Mammary epithelial cell (primary cell): ENCODE measurements at places on chromosomes 3 and 15. TPM values are rescaled to one million over a fixed set of nuclear protein-coding genes. Genes with fewer than 3 reads are reported as not detected.

Gene GUCA1C
- not detected in 2 replicates for total RNA-seq

Gene SPINK8
- total RNA-seq: not detected in 2 replicates

Gene DUOX2
- 0.33 TPM for total RNA-seq

Gene SKOR1
- total RNA-seq: 0.27 TPM in 1 of 2 replicates, not detected in the other

Gene ANO10
- total RNA-seq: 41.3 TPM

Gene GOLGA6A
- not detected in 2 replicates for total RNA-seq

Gene ZIC4
- 0.17 TPM for total RNA-seq

Gene NAALADL2
- 0.73 and 0.86 TPM in 2 replicates for total RNA-seq

Gene INAFM2
- 28.0 TPM for total RNA-seq

Gene SOX14
- total RNA-seq: not detected

Gene LAMB2
- 233 and 262 TPM in 2 replicates for total RNA-seq

Gene BMF
- 2.2 TPM for total RNA-seq

Gene XCR1
- not detected for total RNA-seq

Gene ERC2
- total RNA-seq: 1.5 TPM

Gene TTLL13
- total RNA-seq: 0.21 TPM in 1 of 2 replicates, not detected in the other

Gene CP
- total RNA-seq: not detected

Gene ZNF385D
- total RNA-seq: 3.2 TPM

Gene PRKCD
- 16.0 and 37.2 TPM in 2 replicates for total RNA-seq

Gene CCDC39
- total RNA-seq: not detected

Gene CAPN3
- total RNA-seq: 2.8 TPM

Gene NR1I2
- not detected for total RNA-seq

Gene THPO
- not detected for total RNA-seq

Gene PPM1M
- total RNA-seq: 4.8 and 6.1 TPM in 2 replicates

Gene FEZF2
- not detected in 2 replicates for total RNA-seq

Gene CRABP1
- not detected in 2 replicates for total RNA-seq

Gene CD200R1
- 0.33 TPM for total RNA-seq

Gene ERICH6
- not detected in 2 replicates for total RNA-seq

Gene MYZAP
- 4.1 and 4.8 TPM in 2 replicates for total RNA-seq

Gene CA12
- total RNA-seq: 66.8 and 174 TPM in 2 replicates

Gene BOC
- 15.0 and 18.5 TPM in 2 replicates for total RNA-seq

Gene MKRN2OS
- total RNA-seq: 2.3 TPM

Gene ALDH1L1
- total RNA-seq: 1.2 TPM

Gene TMEM266
- total RNA-seq: 0.33 TPM

Gene ESYT3
- 2.8 TPM for total RNA-seq

Gene CHRNA5
- total RNA-seq: 6.0 and 13.9 TPM in 2 replicates

Gene MYH15
- total RNA-seq: 1.8 and 6.2 TPM in 2 replicates
